ENCODE measurements at places on chromosomes 5 and 9.

GRCh38 chr5:124936626-124936933 lies 190.1 kb upstream of the ZNF608 start:
- no peak for DNase-seq

- no peak for DNase-seq
Observed at GRCh38 chr5:95615164-95615467, 4.8 kb upstream of the GPR150 start.

- no peak for DNase-seq
Observed at GRCh38 chr5:166302166-166302565, 1989.3 kb upstream of the WWC1 start.

- peak; percentile 25 for DNase-seq
Observed at GRCh38 chr9:13568405-13568804, 288.9 kb upstream of the MPDZ start.

DNA sequence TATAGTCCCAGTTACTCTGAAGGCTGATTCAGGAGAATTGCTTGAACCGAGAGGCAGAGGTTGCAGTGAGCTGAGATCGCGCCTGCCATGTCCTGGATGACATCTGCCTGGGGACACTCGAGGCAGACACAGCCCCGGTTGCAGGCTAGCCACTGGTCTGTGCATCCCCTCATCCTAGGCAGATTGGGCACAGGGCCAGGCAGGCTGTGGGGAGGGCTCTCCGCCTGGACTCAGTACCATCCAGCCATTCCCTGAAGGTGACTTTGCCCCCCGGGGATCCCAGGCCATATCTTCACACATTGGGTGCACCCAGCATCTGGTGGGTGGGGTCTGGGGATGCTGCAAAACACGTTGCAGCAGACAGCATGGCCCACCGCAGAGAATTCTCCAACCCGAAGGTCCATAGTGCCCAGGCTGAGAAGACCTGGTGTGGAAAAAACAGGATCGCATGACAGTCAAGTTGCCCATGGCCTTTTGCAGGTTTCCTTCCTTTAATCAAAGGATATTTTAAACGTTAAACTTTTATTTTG lies 50.9 kb upstream of the SUSD3 start:
- DNase-seq, result no peak
